ENCODE measurements at places on chromosomes 12 and 14.

- DNase-seq, result no peak
Observed at GRCh38 chr12:114902665-114903064, 218.7 kb upstream of the TBX3 start.

DNA sequence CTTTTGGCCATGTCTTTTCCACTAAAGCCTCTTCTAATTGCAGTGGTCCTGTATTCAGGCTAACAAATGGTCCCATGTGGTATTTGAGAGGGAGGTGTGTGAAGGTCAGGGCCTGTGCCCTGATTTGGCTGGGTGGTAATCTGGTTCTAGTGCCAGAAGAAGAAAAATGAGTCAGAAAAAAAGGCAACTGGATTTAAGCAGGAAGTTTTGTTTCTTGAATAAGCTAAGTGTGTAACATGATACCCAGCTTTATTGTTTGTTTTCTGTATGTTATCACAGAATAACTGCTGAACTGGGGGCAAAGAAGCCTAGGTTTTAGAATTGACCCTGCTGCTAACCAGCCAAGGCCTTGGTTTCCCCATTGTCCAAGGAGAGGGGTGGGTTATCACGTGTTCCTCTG lies 134.0 kb downstream of the ANO6 start:
- no peak for DNase-seq

DNA sequence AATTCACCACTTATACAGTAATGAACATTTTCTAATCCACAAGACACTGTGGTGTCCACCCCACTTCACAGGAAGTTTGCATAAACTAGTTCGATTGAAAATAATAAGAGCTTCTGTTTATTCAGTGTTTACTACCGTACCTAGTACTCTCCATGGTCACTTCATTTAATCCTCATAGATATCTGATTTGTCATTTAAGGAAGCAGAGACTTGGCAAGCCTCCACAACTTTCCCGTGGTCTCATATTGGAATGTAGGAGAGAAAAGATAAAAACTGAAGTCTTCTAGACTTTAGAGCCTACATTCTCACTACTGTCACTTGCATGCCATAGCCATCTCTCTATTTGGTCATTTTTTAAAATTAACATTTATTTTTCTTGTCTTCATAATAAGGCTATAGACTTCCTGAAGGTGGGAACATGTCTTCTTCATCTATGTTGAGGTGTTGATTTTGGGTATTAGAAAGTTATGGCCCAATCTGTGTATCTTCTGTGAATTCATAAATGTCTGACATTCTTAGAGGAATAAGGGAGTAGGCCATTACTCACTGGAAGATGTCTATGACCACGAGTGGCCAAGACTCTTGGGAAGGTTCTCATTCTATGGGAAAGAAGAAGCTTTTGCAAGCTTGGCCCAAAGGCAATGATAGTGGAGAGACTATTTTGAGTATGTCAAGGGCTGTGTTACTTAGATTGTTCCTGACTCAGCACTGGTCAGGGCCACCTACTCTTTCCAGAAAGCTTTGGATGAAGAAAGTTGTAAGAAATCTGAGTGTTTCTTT lies 423.7 kb downstream of the LRIG3 start:
- DNase-seq, result no peak

DNA sequence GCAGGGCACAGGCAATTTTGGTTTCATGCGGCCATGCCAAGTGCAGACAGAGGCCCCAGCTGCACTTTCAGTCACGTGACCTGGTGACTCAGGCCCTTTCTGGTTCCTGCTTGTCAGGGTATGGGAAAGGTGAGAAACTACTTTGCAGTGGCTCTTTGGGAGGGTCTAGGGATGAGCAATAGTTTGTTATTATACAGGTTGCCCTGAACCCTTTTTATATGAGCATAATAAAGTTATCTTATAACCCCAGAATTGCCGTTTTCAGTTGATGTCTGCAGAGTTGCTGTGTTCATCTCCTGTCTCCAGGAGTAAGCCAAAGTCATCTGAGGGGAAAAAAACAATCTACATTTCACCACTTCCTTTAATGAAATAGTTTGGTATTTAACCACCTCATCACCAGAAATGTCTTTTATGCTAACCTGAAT lies 30.9 kb upstream of the EMP1 start:
- DNase-seq, result no peak

- DNase-seq, result no peak
Observed at GRCh38 chr12:93200291-93200917, 177.3 kb upstream of the NUDT4 start.

DNA sequence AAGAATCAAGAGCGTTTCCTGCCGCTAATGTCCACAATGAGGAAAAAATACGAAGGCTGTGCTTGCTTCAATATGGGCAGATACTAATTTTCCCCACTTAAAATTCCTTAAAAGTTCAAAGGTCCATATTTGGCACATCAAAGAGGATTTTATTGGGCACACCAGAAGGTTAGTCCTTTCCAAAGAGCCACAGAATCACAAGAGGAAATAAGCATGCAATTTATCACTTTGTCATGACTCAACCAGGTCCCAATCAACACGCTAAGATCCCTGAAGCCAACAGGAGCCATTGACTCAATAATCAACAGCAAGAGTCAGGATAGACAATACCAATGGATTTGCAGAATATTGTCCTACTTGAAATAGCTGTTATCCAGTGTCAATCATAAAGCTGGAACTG lies 80.6 kb downstream of the MAP1LC3B2 start:
- no peak for DNase-seq

DNA sequence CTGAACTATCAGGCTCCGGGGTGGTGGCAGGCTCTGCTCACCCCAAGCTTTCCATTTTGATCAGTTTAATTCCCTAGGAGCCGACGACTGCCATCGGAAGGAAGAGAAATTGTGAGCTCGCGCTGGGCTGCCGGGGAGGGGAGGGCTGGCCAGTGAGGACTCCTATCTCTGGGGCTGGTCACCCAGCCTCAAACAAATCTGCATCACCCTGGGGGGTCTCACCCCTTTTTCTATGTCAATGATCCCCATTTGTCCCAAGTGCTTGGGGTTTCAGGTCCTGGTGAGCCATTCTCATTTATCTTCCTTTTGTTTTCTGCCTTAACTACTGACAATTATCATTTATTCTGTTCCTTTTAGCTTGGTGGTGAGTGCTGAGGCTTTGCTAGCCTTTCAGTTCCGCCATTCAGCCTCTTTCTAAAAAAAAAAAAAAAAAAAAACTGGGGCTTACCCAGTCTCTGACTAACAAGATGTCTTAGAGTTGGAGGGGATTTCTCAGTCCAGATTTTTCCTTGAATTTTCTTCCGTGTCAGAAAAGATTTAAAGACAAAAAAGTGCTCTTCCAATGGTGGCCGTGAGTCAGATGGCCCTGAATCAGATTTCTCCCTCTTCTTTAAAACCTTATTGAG lies 22.8 kb upstream of the USP44 start:
- no peak for DNase-seq

DNA sequence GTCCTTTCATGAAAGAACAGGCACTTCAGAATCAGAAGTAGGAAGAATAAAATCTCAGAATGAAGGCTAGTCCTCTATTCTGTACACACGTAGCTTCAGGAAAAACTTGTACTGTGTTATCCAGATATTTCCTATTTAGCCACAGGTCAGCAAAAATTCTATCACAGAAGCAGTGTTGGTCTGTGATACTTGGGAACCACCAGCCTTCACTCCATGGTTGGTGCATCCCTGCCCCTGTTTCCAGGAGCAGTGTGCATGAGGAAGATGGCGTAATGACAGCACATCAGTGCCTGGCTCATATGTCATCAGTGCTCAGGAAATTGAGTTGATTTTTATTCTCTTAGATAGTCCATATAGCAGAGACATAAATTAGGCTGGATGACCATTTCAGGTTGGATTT lies 87.7 kb downstream of the SAMD4A start:
- DNase-seq, result no peak

GRCh38 chr12:122009741-122010140 lies 11.9 kb upstream of the BCL7A start:
- no peak for DNase-seq

GRCh38 chr12:67348683-67349082 lies 79.5 kb downstream of the CAND1 start:
- no peak for DNase-seq

DNA sequence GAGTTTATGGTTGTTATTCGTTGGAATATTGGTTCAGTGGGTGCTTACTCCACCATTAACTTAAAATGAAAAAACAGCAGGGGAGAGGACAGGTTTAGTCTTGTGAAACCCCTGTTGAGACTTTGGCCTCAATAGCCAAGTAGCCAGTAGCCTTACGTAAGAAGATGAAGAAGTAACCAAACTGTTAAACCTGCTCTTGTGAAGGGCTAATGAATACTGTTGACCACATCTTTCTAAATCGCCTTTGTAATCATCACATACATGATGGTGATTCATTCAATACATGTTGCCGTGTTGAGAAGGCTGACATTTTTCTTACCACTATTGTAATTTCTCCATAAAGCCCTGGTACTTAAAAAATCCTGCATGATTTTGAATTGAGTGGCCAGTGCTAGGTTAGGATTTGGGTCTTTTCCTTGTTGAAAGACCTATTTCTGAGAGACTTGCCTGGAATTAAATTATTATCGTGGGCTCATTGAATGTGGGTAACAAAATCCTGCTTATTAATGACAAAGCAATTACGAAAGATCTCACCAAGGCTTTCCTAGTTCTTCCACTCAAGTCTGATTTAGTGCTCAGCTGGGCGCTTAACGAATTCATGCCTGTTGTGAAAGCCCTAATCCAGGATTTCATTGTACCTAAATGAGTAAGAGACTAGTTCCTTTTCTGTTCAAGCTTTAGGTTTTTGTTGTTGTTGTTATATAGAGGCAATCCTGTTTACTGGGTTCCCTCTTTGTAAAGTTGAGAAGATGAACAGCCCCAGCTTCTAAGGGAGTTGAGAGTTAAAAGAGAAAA lies 333.1 kb downstream of the FUT8 start:
- DNase-seq, result no peak

DNA sequence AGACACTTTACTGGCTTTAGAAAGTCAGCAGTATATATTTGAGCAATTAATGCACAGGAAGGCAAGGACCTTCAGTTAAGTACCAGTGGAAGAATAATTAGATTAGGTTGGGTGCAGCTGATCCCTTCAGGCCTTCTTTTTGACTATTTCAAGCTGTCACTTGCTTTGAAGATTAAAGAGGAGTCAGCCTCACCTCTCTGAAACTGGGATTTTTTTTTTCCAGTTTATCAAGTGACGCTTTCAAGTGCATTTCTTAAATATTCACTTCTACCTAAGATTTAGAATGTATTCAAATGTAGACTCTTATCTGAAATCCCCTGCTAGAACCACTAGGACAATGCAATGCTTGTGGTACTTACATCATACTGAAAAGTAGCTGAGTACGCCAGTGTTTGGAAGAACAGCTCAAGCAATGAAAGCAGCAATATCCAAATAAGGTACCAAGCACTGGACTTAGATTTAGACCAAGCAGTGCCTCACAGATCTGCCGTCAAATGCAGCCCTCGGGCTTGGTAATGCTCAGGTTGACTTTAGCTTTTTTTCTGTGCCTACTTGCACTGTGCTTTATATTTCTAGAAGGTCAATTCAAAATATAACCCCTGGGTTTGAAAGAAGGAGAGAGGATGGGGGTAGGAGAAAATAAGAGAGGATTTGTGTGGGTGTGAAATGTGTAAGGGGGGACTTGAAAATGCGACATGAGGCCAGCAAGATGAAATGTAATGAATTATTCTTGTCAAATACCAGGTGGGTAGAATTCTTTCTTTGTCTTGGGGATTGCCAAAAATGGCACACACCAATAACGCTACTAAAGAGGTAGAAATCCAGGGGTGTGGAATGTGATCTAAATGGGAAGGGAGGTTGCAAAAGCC lies 3.7 kb upstream of the FERMT2 start:
- DNase-seq, result peak; percentile 63

DNA sequence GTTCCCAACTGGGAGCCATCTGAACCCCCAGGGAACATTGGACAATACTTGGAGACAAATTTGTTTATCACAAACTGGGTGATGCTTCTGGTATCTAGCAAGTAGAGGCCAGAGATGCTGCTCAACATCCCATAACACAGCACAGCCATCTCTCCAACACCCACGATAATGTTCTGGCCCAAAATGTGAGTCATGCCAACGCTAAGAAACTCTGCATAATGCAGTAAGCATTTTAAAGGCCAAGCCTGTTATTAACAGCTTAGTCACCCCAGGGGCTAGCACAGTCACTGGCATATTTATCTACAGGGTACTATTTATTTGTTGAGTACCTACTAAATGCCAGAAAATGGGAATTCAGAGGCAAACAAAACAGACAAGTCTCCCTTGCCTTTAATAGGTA lies 873.1 kb upstream of the TMEM132C start:
- DNase-seq, result peak; percentile 22

GRCh38 chr12:110343114-110343513 lies 60.4 kb downstream of the ANAPC7 start:
- no peak for DNase-seq

- no peak for DNase-seq
Observed at GRCh38 chr14:50541159-50541567, 8.8 kb upstream of the MAP4K5 start.

GRCh38 chr14:78254911-78255461 lies 84.8 kb downstream of the NRXN3 start:
- DNase-seq, result no peak

GRCh38 chr12:12481631-12482030 lies 81.0 kb downstream of the DUSP16 start:
- no peak for DNase-seq

- no peak for DNase-seq
Observed at GRCh38 chr12:105158876-105159275, 51.3 kb downstream of the WASHC4 start.

- DNase-seq, result no peak
Observed at GRCh38 chr14:104421892-104422828, 157.4 kb upstream of the C14orf180 start.

All from fibroblast of the conjunctiva (primary cell).